Activated CD4-positive, alpha-beta T cell treated with anti-CD3 and anti-CD28 coated beads, Interleukin-2, Interleukin-4, amounts not matched to agents 100 ng/mL and 50 ng/mL, durations not matched to agents 16 hours and 8 hours (primary cell): ENCODE measurements at places on chromosomes 3 and 15.

DNA sequence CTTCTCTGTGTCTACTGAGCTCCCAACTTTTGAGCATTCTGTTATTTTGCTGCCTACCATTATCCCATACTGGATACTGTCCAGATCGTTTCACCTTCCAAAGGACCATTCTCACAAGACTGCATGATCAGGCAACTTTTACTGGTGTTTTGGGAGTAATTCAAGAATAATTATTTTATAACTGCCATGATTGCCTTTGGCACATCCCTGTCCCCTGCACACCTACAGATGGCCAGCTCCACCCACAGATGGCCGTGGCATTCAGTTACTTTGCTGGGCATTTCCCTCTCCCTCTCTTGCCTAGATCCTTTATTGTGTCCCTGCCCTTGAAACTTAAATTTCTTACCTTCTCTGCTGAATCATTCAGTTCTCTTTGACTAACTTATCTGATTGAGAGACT is 263.9 kb downstream of the DIPK2A start:
- DNase-seq, result no peak

DNA sequence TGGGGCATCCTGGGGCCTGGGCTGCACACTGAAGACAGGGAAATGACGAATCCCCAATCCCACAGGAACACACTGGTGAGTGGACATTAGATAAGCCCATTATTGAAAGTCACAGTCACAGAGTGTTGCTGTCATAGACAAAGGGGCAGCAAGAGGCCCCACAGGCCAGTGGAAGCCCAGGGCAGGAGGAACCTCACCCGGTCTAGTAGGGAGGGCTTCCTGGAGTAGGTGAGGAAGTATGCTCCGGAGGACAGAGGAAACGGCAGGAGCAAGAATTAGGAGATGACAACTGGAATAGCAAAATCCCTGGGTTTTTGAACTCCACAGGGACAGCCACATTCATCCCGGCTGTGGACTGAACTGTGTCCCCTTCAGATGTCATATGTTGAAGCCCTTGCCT is 101.2 kb downstream of the TPRA1 start:
- no peak for DNase-seq

DNA sequence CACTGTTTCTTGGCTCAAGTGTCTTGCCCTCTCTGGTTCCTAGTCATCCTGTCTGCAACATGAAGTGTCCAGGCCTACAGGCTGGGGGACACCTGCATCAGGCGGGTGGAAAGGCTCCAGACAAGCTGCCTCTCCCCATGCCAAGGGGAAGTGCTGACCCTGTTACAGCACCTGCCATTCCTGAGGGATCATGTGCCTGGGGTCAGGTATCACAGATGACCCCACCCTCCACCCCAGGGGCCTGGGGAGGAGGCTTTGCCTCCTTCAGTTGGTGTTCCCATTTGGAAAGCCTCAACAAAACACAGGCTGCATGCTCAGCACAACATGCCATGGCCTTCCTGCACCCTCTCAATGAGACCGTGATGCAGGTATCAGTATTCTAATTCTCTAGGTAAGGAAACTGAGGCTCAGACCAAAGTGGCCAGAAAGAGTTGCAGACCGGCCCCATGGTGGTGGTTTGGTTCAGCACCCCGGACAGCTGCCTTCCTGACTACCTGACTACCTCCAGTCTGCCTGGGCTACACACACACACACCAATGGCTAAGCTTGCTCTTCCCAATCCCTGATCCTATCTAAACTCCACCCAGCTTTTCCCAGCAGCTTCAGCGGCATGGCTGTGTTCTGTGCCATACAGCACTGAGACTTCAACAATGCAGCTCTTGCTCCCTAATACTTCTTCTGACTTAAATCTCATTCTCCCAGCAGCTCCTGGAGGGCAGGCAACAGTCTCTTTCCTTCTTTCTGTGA is 69.7 kb upstream of the LINGO1 start:
- DNase-seq, result no peak

GRCh38 chr3:65877160-65877559 is 161.6 kb downstream of the MAGI1 start:
- no peak for DNase-seq

GRCh38 chr15:98744506-98744905 is 96.2 kb downstream of the IGF1R start:
- no peak for DNase-seq

DNA sequence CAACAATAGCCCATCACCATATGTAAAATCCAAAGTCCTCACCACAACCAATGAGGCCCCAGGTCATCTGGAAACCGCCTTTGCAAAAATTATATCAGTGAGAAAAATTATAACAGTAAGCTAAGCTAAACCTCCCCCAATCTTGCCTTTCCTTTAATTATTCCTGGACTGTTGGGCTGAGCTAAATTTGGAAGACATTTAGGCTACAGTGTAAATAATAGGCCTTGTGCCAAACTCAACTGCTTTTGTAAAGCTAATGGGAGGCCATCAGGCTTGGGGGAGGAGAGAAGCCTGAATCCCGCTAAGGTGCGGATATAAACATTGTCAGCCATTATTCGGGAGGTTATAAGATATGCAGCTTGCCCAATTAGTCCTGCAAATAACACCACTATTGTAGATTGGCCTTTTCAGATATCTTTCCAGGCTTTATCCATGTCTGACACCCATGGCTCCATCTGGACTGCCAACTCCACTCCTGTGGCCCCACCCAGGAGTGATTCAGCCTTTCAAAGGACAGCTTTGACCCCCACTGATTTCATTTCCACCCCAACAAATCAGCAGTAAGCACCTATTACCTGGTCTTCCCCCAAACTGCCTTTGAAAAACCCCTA is 53.0 kb upstream of the CA12 start:
- no peak for DNase-seq
